ENCODE measurements at places on chromosomes 5 and 9.
A peak's percentile ranks its signal among the peaks of the same experiment; 100 is the strongest.

GRCh38 chr5:350355-350754, 28.8 kb downstream of the AHRR start:
- no peak for DNase-seq

DNA sequence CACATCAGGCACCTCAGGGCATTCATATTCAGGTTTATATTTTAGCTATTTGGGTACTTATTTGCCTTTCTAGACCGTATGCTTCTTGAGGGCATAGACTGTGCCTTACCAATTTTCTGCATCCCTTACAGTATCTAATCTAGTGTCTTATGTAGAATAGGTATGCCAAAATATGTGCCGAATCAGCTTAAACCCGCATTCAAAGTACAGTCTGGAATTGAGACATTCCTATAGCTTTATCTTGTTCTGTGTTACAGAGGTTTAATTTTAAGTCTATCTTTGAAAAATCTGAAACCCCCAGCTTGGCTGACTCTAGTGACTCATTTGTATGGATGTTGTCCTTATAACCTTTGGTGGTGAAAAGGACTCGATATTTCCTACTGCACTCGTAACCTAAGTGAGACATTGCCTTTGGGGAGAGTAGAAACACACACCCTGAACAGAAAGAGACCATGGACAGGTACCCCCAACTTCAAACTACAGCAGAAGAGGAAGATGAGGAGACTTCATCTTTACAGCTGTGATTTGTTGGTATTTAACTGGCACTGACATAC, 27.0 kb upstream of the TMOD1 start:
- DNase-seq, result no peak

- no peak for DNase-seq
These were observed 23.9 kb upstream of the IL7R start for GRCh38 chr5:35832762-35833161.

GRCh38 chr5:135996611-135997010, 32.2 kb upstream of the TGFBI start:
- DNase-seq, result no peak

DNA sequence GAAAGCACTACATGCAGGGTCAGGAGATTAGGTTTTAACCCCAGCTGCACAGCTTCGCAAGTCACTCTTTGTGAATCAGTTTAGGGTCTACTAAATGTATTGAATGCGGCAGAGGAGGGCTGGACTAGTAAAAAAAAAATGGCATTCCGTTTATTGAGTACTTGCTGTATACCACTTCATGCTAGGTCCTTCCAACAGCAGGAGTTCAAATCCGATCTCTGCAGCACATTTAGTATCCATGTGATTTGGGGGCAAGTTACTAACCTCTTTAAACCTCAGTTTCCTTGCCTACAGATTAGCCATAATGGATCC, 204.4 kb downstream of the SNCAIP start:
- no peak for DNase-seq

GRCh38 chr5:53397845-53398244, 82.6 kb upstream of the FST start:
- no peak for DNase-seq

DNA sequence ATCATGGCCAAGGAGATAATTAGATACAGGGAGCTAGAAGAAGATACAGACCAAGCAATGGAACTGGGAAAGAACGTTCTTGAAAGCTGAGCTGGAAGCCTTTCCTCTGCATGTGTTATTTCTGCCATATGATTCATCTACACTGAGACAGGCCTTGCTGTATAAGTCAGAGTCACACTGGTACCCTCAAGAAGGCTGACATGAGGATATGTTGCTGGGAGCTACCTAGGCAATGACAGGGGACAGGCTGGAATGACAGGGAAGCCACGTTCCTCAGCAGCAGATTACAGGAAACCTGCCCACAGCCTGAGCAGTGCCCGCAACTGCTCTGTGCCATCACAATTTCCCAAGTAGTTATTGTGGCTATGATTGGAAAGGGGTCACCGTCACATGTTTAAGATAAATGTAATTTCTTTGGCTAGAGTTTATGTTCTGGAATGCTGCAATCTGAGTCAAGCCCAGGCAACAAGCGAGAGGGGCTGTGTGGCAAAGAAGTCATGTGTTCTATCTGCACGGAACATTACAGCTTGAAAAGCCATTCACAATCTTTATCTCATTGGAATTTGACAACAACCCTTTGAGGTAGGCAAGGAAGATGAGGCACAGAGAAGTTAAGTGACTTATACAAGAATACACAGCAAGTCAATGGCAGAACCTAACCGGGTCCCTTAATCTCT, 108.2 kb downstream of the TTLL11 start:
- no peak for DNase-seq

DNA sequence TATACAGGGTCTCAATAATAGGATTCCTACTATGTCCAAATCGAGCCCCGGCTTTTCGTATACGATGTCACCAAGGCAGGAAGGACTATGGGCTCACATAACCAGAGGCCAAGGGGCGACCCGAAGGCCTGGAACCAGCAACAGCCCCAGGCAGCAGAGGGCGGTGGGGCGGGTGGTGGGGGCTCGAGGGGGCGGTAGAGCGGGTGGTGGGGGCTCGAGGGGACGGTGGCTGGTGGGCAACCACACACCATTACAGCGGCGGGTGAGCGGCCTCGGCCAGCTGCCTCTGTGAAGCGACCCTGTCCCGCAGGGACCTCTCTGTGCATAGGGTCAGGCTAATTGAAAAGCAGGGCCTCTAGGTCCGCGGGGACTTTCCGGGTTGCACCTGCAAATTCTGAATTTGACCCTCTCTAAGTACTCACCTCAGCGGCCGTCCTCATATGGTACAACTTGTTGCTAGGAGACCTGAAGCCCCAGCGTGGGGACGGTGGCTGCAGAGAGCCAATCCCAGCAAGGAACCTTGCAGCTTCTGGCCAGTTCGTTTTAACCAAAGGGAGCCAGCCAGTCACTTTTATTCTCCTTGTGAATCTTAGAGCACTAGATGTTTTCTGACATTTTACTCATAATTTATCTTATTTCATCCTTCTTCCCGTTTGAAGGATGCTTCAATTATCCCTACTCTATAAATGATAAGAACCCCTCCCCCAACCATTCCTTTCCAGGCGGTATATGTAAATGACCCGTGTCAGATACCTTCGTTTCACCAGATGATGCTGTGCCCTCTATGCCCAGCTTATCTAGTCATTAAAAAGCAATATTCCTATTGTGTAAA, at the start of gene NME5:
Gene NME5 (minus strand): TSS at position 480 of the 832 bp plus-strand sequence. CDS start 648 bp downstream, outside the sequence.
- no peak for DNase-seq

DNA sequence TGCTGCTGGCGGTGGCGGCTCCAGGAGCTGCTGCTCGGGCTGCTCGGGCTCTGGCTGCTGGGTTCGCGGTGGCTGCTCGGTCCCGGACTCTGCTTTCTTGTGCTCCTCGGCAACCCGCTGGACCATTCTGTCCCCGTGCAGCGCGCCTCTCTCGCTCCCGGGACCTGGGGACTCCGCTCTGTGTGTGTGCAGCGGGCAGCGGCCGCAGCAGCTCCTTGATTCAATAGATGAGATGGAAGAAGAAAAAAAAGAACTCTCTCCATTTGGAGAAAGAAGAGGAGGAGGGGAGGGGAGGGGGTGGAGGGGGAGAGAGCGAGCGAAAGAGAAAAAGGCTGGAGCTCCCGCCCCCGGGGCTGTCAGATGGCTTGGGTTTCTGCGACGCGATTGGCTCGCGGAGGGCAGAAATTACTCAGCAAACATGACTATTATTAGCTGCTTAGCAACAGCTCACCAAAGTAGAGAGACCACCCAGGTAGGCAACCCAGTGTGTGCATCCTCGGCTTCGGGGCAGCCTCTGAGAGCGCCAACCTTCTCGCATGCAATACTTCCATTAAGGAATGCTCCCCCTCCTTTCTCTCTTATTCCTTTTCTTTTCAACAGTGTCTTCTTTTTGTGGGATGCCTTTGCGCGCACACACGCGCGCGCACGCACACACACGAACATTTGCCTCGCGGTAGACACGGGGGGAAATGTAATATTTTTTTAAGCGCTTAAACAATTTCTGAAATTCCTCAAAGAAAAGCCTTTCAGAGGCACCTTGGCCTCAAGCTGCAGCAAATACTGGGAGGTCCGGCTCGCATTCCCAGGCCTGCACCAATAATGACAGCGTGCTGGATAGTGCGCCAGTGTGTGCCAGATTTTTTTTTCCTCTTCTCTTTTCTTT, 7.6 kb downstream of the PTCH1 start:
- no peak for DNase-seq

- DNase-seq, result no peak
These were observed 47.2 kb downstream of the MARCHF3 start for GRCh38 chr5:126982926-126983873.

GRCh38 chr9:13424204-13424603, 144.7 kb upstream of the MPDZ start:
- no peak for DNase-seq

GRCh38 chr5:38182991-38183390, 75.4 kb upstream of the EGFLAM start:
- no peak for DNase-seq

DNA sequence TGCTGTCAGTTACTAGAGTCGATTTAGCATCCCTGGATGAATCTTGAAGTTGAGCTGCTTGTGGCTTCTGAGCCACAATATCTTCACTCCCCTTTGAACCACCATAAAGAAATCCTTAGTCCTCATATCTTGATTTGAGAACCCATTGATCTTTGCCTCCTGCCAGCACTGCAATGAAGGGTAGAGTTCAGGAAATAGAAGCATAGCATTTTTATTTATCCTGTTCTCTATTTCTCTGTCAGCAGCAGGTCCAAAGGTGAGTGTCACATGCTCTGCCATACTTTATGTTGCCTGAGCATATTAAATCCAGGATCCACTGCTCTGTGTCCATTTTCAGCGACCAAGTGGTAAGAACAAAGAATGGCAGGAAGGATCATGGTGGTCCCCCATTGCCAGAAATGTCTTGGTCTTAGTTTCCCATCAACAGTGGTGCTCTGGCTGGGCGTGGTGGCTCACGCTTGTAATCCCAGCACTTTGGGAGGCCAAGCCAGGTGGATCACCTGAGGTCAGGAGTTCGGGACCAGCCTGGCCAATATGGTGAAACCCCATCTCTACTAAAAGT, 80.2 kb upstream of the PANK3 start:
- DNase-seq, result no peak

- no peak for DNase-seq
These were observed 556.0 kb downstream of the EBF1 start for GRCh38 chr5:158543539-158544387.

DNA sequence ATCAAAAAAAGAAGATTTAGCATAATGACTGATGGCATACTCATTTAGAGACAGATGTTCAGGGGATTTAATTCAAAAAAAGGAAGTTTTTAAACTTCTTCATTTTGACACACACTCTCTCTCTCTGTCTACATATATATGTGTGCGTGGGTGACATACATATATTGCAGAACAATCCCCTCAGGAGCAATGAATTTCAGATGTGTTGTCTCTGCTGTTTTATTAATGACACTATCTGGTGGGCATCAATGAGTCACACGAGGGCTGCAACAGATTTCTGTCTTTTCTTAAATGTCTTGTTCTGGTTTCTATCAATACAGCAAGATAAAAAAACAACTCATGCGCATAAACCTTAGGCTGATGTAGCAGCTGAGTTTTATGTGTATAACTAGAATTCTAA, 123.5 kb upstream of the SLCO6A1 start:
- no peak for DNase-seq

- peak; percentile 43 for DNase-seq
These were observed 7.0 kb downstream of the NOTCH1 start for GRCh38 chr9:136538599-136539426.

GRCh38 chr5:179731791-179732411, 721 bp upstream of the MAML1 start:
- no peak for DNase-seq

GRCh38 chr9:75432888-75433287, 344.6 kb downstream of the OSTF1 start:
- no peak for DNase-seq

GRCh38 chr5:113031557-113031956, 55.0 kb downstream of the DCP2 start:
- DNase-seq, result no peak

DNA sequence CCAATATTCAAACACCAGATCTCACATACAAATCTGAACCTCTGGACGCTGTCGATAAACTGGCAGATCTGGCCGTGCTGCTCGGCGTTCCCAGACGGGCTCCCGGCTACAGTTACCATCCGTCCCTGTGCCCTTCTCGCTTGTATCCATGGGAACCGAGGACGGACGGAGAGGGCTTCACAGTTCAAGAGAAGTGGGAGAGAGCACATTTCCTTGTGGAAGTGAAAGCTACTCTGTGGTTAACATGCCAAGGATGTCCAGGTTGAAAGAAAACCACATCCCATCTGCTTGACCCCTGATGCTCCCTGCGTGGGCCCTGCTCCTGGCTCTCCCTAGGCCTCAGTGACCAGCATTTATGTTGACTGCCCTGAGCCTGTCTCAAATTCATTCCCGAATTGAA, 6.3 kb upstream of the DBN1 start:
- DNase-seq, result no peak

DNA sequence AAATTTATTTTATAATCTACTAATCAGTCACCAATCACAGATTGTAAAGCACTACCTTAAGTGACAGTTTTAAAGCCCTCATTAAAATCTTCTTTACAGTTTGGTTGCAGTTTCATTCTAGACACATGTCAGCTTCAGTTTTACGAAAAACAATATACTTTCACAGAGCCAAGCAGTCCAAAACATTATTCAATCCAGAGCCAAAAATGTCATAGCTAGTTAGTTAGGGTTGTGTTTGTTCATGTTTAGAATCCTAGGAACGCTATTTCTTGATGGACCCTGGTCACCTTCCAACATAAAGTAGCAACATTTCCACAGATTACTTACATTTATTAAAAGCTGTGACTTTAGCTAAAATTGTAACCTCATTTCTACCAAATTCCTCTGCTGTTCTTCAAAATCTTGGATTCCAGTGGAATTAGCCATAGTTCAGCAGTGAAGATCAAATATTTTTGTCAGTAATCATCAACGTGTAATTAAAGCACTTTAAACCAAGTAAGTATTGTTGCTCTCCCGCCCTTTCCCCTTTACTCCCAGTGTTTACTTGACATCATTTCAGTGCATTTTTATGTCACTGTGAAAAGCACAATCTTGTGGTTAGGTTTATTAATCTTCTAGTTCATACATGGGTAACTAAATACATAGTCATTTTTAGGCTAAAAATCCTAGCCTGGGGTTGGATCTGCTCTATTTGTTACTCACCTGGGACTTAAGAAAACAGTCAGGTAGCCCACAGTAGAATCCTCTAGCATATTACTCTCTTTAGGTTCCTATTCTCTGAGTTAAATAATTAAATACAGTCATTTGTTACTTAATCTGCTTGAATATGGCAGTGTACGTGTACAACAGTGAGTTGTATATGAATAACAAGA, 74.3 kb downstream of the NIPBL start:
- DNase-seq, result no peak

Measured in stimulated activated CD4-positive, alpha-beta T cell treated with anti-CD3 and anti-CD28 coated beads, Interleukin-1b, Interleukin-23, amount 100 ng/mL, for 1 hour (primary cell).